ENCODE measurements at places on chromosomes 13 and 19.
A peak's percentile ranks its signal among the peaks of the same experiment; 100 is the strongest.

DNA sequence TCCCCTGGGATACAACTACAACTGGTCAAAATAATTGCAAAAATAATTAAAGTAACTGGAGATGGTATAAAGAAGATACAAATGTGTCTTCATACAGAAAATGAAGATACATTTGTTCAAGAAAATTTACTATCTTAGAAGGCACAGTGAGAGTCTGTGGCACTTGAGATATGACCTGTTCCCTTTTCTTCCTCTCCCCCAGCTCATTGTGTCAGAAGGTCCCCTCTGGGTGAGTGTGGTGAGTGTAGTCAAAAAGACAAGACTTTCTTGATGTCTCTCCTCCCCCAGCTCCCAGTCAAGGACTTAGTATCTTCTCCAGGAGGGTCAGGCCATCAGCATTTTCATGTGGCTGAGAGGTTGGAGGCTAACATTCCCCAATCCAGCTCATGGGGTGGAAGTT is 51.7 kb downstream of the EDNRB start:
- DNase-seq: no peak

DNA sequence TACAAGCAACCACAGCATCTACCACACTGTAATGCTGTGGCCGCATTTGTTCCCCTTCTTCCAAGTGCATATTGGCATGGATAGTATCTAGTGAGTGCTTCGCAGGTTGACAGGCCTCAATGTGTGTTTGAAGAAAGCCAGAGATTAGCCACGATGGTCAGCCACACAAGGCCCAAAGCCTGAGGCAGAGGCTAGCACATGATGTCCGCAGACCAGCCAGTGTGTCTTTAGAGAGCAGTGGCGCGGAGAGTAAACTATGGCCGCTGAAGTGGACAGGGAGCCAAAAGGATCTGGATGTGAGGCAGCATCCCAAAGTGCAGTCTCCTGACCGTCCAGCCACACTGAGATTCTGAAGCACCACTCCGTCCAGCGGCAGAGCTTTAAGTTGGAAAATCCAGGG is 36.0 kb downstream of the BRD4 start:
- DNase-seq: no peak

DNA sequence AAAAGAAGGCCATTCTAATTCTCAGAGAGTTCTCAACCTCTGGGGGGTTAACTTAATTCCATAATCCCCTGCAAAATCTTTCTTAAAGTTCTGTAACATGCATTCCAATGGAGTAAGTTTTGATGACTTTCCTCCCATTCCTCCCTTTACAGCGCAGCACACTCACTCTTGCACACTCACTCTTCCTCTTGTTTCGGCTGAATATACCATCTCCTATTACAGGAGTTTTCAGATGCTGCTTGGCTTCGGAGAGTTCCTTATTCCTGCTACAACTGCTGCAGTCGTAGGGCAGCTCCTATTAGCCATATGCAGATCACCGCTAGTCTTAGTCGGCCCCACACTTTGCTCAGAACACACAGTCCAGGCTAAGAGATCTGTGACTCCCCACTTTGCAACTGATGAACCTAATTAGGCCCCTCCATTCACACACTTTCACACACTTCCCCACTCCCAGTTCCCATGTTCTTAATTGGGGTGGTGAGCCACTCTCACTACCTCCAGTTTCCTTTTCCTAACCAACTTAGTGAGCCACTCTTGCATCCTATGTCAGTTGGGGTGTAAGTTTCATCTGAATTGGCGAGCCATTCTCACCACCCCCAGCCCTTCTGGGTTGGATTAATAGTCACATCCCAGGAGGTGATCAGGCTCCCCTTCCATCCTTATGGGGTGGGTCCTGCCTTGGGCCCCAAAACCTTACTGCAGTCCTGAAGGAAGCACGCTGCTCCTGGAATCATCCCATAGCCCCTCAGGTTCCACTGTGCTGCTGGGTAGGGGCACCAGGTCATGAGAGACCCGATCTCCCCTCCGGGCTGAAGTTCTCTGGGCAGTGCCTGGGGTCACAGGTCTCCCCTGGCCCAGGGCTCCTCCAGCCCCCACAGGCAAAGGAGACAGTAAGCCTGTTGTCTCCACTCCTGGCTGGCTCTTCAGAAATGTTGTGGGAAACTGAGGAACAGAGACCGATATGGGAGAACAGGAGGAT is 53.9 kb downstream of the OR10H4 start:
- DNase-seq: no peak

DNA sequence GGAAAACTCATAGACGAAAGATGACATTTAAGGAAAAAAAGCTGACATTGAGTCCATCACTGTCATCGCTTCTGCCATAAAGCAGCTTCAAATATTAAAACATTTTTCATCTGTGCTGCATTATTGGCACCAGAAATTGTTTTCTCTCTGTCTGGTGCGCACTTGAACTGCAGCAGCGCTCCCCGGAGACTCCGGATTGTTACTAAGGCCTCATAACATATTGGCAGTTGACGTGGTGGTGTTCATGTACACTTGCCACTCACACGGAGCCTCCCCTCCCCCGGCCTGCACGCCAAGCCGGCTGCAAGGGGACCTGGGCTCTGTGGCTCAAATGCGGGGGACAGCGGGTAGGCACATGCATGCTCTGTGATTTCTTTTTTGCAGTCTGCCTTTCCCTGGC is 203.2 kb downstream of the TSHZ3 start:
- DNase-seq: no peak

DNA sequence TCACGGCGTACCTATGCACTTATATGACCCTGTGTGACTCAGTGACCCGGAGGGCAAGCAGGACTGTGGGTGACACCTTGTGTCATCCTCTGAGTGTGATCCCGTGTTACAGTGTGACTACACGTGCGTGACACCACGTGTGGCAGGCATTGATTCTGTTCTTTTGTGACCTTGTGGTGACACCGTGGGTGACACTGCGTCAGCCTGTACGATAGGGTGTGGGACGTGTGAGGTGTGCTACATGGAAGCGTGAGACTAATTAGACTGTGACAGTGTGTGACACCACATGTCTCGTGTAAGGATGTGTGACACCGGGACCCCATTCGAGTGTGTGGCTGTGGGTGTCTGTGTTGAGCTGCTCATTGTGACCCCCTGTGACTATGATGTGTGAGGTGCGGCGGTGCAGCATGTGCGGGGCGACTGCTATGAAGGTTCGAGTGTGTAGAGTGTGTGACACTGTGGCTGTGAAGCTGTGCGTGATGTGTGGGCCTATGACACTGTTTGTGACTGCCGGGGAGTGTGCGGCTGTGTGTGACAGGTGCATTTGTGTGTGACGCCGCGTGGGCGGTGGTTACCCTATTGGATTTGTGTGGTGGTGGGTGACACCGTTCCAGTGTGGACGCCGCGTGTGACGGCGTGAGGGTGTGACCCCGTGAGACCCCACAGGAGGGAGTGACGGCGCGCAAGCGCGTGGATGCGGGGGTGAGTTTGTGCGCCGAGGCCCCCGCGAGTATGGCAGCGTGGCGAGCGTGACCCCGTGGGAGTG is 399 bp upstream of the SPTBN4 start:
- peak; percentile 51 for DNase-seq

GRCh38 chr13:33119022-33119781 is 103.0 kb downstream of the KL start:
- no peak for DNase-seq

- DNase-seq: no peak
Observed at GRCh38 chr13:42603571-42603970, 29.6 kb downstream of the TNFSF11 start.

DNA sequence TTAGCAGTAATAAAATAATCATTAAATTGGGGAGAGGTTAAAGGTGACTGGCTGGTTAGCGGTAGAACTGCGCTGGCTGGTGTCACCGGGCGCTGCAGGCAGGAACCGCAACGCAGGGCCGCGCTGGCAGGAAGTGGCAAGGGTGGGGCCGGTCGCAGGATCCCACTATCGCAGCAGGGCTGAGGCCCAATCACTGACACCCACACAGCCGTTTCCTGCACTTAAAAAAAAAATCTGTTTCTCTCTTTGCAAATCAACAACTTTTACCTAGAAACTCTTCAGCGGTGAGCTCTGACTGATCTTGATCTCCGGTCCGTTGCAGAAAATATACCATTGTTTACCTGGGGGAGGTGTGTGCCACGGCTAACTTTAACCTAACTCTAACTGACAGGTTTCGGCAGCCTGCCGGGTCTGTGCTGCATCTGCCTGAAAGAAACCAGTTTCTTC is 46.9 kb downstream of the KLF2 start:
- no peak for DNase-seq

GRCh38 chr19:37243206-37243632 is 25.2 kb downstream of the ZNF383 start:
- no peak for DNase-seq

GRCh38 chr13:40236566-40237168 is 429.8 kb downstream of the FOXO1 start:
- no peak for DNase-seq

GRCh38 chr13:31121379-31122140 is 40.1 kb downstream of the HSPH1 start:
- no peak for DNase-seq

GRCh38 chr19:58037927-58038687 is 4.3 kb downstream of the ZSCAN1 start:
- DNase-seq: peak; percentile 24

- DNase-seq: no peak
Observed at GRCh38 chr19:44112802-44113137, 429 bp upstream of the ZNF225 start.

GRCh38 chr19:782185-782877 is 14.9 kb upstream of the PTBP1 start:
- DNase-seq: no peak

DNA sequence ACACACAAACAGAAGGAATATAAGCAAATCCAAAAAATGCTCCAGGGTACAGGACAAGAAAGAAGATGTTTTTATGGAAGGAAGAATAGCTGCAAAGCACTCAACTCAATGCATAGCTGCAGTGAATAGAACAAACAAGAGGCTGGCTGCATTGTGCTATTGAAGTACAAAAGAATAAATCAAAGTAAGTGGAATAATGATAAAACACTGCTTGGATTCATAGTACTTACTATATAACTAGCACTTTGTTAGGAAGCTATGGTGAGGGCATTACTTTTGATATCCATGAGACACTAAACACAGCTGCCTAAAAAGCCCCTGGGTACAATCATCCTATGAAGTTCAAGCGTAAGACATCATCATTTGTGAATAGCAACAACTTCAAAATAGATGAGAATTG is 350.1 kb downstream of the PCDH9 start:
- DNase-seq: no peak

GRCh38 chr19:55398200-55398925 is 9.2 kb downstream of the UBE2S start:
- DNase-seq: no peak

GRCh38 chr13:79423801-79424642 is 18.0 kb upstream of the RBM26 start:
- peak; percentile 59 for DNase-seq

DNA sequence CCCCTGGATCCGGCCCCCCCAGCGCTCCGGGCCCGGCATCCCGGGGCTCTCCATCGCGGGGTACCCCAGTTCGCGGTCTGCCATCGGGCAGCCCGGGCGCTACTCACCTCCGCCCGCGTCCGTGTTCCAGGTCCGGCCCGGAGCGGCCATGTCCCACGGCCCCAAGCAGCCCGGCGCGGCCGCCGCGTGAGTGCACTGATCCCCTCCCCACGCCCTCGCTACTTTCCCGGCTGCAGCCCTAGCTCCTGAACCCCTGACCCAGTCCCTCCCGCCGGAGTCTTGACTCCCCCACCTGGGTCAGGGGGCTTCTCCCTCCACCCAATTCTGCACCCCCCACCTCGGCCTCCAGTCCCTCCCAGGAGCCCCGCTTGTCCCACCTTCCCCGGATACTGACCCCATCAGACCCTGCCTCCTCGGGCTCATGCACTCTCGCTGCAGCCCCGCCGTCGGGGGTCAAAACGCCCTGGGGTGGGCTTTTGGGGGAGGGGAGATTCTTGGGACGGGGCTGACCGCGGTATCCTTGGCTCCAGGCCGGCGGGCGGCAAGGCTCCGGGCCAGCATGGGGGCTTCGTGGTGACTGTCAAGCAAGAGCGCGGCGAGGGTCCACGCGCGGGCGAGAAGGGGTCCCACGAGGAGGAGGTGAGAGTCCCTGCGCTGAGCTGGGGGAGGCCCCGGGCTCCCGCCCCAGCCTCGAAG is 566 bp downstream of the HMG20B start:
- no peak for DNase-seq

GRCh38 chr13:26386026-26386425 is 132.1 kb downstream of the CDK8 start:
- no peak for DNase-seq

GRCh38 chr13:109655206-109655600 is 131.2 kb downstream of the IRS2 start:
- DNase-seq: no peak

- no peak for DNase-seq
Observed at GRCh38 chr19:31313291-31314030, 35.8 kb downstream of the TSHZ3 start.

GRCh38 chr13:73970421-73971055 is 163.7 kb downstream of the KLF12 start:
- no peak for DNase-seq

DNA sequence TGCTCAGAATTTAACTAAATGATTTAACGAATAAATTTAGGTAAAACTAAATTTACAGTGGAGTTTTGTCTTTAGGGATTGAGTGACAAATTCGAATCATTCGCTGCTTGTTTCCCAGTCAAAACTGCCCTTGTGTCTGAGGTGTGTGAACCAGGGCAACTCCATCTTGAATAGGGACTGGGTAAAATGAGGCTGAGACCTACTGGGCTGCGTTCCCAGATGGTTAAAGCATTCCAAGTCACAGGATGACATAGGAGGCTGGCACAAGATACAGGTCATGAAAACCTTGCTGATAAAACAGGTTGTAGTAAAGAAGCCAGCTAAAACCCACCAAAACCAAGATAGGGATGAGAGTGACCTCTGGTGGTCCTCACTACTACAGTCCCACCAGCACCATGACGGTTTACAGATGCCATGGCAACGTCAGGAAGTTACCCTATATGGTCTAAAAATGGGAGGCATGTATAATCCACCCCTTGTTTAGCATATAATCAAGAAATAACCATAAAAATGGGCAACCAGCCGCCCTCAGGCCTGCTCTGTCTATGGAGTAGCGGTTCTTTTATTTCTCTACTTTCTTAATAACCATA is 10.2 kb upstream of the ANKRD10 start:
- no peak for DNase-seq

DNA sequence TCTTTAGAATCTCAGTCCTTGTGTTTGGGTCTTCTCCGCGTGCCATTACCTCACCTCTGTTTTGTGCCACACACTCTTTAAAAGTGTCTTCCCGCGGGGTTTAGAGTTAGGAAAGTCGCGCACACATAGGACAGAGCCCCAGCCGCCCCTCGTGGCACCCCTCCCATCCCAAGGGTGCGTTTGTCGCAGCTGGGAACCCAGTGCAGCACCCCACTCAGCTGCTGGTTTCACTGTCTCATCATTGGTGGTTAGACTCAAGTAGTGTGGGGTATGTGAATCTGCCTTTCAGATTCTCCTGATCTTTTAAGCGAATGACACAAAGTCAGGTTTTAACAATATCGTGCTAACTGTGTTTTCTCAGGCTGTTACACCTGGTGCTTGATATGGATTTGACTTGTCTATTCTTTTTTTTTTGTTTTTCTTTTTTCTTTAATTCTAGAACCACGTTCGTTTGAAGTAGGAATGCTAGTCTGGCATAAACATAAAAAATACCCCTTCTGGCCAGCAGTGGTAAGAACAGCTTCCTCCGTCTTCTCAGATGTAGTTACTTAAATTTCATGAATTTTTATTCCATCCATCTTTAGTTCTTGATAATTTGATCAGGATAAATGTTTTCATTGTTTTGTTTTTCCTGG is 19.5 kb upstream of the NDUFS7 start:
- no peak for DNase-seq
